ENCODE measurements at places on chromosomes 11 and 22.

DNA sequence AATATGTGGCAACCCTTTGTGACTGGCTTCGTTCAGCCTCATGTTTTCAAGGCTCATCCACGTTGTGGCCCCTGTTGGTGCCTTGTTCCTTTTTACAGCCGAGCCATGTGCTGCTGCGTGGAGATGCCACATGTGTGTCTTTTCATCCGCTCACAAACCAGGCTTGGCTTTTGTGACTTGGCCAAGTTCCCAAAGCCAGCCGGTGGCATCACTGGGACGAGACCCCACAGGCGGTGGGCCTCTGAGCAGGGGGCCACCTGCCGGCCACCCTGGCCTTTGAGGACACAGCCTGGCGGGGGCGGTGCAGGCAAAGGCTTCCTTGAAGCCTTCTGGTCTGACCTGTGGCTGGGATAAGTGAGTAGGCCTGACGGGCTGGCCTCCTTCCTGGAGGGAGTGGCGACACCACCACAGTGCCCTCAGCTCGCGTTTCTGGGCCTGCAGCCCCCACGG, 10.5 kb downstream of the GRK2 start:
- DNase-seq, result no peak

- DNase-seq, result no peak
Observed at GRCh38 chr11:70141486-70142220, 61.4 kb upstream of the FADD start.

GRCh38 chr11:61820174-61820573, 3.4 kb upstream of the FADS1 start:
- no peak for DNase-seq

GRCh38 chr11:110035357-110035756, 57.8 kb upstream of the ZC3H12C start:
- no peak for DNase-seq

GRCh38 chr22:36010882-36011281, 17.7 kb downstream of the RBFOX2 start:
- peak; percentile 44 for DNase-seq

GRCh38 chr11:69912911-69913451, 93.8 kb upstream of the FGF3 start:
- DNase-seq, result peak; percentile 45

DNA sequence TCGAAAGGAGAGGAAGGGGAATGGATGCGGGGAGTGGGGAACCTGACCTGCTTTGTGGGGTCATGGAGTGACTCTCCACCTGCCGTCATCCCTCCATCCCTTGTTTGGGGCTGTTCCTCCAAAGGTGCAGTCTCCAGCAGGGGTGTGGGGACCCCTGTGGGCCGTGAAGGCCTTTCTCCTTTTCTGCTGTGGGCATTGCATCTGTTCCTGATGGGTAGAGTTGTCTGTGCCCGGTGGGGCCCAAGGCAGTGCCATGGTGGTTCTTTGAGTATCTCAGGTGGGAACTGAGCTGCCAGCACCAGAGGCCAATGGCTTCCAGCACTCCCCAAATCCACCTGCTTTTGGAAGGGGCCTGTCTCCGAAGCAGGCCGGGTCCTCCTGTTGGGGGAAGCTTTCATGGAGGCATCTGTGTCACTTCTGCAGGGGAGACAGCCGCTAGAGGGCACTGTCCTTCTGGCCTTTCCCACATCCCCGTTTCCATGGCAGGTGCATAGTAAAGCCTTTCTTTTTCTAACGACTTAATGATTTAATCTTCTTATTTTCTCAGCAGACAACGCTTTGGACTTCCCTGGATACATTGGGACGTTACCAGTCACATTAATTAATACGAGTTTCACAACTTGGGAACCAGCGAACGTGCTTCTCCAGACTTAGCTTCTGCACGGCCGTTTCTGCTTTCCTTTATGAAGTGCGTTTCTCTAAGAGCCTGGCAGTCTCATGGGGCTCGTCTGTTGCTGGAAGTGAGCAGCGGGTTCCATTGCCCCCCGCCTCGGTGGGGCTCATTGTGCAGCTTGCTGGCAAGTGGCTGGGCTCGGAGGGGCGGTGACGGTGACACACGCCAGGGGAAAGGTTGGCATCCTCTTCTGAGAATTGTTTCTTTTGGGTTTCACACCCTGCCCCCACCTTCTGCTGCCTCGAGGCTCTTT, 57.1 kb downstream of the PARVB start:
- DNase-seq, result peak; percentile 69

DNA sequence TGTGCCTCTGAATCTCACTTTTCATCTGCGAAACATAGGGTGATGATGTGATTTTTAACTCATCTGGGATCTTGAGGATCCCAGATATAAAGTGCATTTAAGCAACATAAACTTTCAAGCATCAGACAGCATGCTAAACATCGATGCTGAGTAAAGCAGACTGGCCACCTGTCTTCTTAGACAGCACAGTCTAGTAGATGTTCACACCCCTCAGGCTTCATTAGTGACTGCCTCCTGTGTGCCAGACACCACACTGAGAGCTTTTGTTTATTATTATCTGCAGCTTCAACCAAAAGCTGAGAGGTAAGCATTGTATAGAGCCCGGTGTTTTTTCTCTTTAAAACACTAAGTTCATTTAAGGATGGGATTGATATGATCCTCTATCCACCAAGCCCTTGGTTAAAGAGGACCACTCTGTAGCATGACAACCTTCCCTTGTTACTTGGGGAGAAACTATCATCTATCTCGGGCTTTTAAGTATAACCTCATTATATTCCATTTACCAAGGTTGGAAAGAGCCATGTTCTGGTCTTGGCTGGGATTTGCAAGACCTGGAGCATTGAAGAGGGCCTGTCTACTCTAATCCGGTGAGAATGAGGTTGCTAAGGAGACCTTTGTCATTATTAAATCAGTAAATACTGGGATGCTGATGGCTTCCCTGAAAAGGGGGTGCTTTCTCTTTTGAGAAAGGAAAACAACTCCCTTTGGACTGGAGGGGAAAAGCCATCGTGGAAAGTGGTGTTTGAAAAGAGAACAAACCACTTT, 114.2 kb upstream of the SEZ6L start:
- no peak for DNase-seq

Measured in HTR-8/SVneo (cell line).